ENCODE measurements at places on chromosomes 13 and 19.

DNA sequence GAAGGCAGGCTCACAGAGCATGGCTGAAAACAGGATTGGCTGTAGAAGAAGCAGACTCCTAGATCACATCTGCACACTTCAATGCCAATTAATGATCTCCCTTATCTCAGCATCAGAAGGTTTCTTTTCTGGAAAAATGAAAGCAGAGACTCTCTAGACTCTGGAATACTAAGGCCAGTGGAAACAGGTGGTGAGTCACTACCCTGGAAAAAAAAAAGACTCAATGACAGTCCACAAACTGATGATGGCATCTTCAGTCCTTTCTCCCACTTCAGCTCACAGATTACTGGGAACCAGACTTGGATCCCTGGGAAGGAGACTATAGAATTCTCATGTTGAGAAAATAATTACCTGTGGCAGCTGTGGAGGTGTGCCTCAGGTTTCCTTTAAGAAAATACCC, 47.5 kb upstream of the MBNL2 start:
- DNase-seq = no peak

GRCh38 chr19:39296906-39297305, 699 bp downstream of the IFNL1 start:
- DNase-seq = no peak

DNA sequence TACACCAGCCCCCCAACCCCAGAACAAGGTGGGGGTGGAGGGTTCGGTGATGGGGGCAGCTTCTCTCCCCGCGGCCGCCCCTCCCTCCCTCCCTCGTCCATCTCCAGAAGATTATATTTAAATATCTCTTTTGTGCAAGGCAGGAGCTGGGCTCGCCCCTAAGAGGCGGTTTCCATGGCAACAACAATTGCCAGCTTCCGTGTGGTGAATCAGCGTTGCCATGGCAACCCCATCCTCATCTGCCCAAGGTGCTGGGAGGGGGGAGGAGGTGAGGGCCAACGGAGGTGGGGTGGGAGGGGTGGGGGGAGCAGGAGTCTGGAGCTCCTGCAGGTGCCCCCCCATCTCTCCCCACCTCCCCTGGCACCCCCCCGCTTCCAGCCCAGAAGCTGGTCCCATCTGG, 46.4 kb downstream of the CELF5 start:
- DNase-seq = peak; percentile 55

- DNase-seq = no peak
Measured at GRCh38 chr13:100148422-100148821, 59.5 kb downstream of the PCCA start.

- DNase-seq = no peak
Measured at GRCh38 chr19:22116760-22117159, 64.5 kb downstream of the ZNF257 start.

- no peak for DNase-seq
Measured at GRCh38 chr19:15466851-15467733, 2.7 kb upstream of the RASAL3 start.

Measured in cerebellar nuclear complex (tissue), 1 donor.